Chondrocyte (in vitro differentiated cells): ENCODE measurements at places on chromosomes 11 and 22. TPM values are rescaled to one million over a fixed set of nuclear protein-coding genes. Genes with fewer than 3 reads are reported as not detected.

The ANGPTL5 gene
- 4.0 TPM in 1 of 3 replicates, not detected in the others for total RNA-seq

The LAYN gene
- total RNA-seq = 10.6 to 12.9 TPM (median 11.5 TPM) in 3 replicates

The TTC38 gene
- 13.8 to 19.6 TPM (median 16.5 TPM) in 3 replicates for total RNA-seq

The KCNJ1 gene
- total RNA-seq = not detected in 3 replicates

The BIK gene
- not detected in 3 replicates for total RNA-seq
